ENCODE measurements at places on chromosomes 4 and X.

DNA sequence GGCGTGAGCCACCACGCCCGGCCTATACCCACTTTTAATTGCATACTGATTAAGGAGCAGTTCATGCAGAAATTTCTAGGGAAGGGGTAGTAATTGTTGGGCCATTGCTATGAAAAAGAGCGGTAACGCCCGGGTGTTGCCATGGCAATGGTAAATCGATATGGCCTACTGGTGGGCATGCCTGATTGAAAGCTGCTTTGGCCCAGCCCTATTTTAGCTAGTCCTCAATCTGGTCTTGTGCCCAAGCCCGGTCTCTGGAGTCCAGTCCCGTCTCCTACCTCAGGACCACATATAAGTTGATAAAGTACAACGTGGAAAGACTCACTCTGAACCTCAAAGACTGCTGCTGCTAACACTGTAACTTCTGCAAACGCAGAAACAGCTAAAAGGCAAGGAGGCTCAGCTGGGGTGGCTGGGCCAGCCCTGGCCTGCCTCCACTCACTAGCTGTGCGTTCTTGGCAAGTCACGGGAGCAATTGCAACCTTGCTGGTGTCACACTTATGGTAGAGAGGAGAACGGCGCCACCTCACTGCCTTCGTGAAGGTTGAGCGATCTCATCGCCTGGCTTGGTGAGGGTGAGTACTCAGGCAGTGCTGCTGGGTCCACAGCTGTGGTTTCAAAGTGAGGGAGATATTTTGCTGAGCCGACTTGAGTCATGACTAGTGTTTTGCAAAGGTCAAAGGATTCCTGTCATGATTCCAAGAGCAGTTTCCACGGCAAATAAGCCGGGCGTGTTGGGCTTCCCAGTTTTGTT is 57.0 kb upstream of the GRPEL1 start:
- DNase-seq = peak; percentile 79

DNA sequence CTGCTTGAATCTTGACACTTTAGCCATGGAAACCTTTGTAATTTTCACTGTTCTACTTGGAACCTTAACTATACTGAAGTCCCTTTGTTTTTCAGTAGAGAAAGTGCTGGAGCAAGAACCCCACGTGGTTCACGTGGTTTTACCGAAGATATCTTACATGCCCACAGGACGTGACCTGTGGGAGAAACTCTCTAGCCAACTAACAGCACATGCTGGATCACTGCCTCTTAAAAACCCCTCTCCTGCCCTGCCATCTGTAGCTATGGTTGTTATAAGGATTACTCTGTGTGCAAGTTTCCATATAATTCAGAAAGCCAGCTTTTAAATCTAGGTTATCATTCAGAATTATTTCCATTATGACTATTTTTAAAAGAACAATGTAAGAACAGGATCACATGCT is 30.2 kb downstream of the SPANXD start:
- DNase-seq = no peak

DNA sequence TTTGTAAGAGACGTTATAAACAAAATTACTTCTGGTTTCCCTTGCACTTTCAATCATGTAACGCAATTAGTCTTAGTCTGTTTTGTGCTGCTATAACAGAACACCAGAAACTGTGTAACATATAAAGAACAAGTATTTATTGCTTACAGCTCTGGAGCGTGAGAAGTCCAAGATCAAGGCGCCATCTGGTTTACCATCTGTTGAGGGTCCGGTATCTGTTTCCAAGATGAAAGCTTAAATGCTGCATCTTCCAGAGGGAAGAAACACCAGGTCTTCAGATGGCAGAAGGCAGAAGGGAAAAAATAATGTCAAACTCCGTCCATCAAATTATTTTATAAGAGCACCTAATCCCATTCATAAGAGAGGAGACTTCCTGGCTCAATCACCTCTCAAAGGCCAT is 474.1 kb downstream of the PDGFC start:
- no peak for DNase-seq

DNA sequence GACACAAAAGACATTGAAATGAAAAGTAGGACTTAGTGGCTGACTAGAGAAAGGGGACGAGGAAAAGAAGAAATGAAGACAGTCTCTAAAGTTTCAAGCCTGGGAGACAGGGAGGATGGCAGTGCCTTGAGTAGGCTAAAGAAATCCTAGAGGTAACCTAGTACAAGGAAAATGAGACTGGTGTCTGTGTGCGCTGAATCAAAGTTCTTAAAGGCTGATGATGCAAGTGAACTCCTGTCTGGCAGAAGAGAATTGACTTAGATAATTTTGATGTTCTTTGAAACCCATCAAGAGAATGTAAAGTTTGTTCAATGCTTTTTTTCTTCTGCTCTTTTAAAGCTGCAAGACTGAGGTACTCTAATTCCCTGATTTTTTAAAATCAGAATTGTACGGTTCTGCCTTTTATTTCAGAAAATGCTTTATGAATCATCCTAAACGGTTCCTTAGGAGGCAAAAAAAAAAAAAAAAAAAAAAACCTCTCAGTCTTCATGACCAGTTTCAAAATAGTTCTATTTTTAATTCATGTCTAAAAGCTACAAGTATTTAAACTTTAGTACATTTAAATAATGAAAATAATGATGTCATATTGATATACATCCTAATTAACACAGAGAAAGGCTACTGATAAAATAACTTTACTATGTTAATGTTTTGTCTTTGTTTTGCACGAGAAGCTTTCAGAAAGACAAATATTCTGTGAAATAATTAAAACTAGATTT is 189.8 kb downstream of the PPP3CA start:
- no peak for DNase-seq

DNA sequence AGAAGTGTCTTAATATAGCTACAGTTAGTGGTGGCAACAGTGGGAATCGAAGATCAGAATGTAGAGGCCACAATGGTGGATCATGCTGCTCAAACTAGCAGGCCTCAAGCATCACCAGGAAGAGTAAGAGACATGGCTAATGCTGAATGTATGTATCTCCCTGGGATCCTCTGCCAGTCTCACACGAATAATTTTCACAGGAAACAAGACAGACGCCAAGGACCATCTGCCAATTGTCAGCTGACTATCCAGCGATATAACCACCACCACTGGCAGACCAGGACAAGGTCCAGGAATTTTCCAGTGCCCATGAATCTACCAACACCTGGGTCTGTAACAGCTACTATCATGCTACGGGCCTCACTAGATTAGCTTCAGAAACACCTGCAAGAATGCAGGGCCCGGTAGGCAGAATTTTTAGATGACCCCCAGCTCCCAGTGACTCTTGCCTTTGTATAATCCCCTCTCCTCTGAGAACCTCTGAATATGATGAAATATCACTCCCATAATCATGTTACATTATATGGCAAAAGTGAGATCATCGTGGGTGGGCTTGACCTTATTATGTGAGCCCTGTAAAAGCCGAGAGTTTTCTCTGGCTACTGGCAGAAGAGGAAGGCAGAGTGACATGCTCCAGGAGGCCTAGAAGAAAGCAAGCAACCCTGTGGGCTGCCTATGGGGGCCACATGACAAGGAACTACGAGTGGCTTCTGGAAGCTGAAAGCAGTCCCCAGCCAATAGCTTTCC is 429.8 kb downstream of the BCOR start:
- no peak for DNase-seq

- no peak for DNase-seq
Observed at GRCh38 chrX:47587091-47587891, 5.1 kb downstream of the TIMP1 start.

Measured in NAMALWA (cell line).